ENCODE measurements at places on chromosomes 4 and X. TPM values are rescaled to one million over a fixed set of nuclear protein-coding genes. Genes with fewer than 3 reads are reported as not detected.

DNA sequence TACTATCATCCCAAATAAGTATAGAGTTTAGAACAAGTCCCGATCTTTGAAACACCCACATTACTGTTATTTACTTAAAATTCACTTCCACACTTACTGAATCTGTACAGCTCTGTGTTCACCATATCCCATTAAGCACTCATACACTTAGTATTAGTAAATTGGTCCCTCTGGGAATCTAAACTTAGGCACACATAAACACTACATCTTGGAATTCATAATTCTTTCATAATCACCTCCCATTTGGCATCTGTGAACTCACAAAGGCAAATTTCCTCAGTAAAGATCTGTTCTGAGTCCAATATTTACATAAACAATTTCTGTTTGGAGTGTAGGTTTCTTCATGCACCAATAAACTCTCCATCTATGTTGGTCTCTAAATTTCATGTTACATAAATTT, 52.6 kb upstream of the PPARGC1A start:
- DNase-seq: no peak

The GAGE12H gene
- total RNA-seq: not detected

The DIAPH2 gene
- 13.9 TPM for total RNA-seq

DNA sequence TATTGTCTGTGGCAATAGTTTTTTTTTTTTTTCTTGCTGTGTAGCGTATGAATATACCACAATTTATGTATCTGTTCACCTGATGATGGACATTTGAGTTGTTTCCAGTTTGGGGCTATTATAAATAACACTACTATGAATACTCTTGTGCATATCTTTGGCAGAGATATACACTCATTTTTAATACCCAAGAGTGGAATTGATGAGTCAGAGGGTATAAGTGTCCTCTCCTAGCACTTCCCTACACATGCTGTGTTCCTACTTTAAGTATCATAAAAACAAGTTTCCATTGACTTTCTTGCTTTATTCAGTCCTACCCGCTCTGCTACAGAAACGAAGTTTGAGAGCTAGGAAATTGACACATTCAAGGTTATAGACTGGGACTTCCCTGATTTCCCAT, 39.8 kb downstream of the XIAP start:
- no peak for DNase-seq

GRCh38 chrX:110795645-110796406, at the start of gene CHRDL1:
TSS of gene CHRDL1 (minus strand) at chrX:110795817. CDS start at chrX:110792181, 3,636 bp downstream.
- peak; percentile 60 for DNase-seq

The NRK gene
- total RNA-seq: 15.0 TPM

The YIPF6 gene
- total RNA-seq: 34.6 TPM

- DNase-seq: no peak
Observed at GRCh38 chrX:84715315-84715714, 213.1 kb upstream of the HDX start.

DNA sequence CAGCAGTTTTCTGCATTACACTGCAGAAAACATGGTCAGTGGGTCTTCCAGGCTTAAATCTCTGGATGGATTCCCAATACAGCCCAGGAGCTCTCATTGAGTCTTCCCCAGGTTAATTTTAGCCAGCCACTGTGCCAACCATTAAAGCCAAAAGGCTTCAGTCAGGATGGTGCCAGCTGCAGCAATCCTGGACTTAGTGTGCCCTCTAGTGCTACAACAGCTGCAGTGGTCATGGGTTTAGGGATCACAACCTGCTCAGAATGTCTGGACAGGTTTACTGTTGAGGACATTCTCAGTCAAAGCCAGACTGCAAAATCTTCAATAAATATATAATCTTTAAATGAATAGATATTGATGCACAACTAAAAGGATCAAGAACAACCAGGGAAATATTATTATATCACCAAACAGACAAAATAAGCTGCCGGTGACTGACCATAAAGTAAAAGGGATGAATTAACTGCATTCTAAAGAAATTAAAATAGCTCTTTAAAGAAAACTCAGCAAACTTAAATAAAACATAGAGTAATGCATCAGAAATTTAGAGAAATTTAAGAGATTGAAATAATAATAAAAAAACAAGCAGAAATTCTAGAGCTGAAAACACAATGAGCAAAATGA, 639.9 kb downstream of the SPOCK3 start:
- peak; percentile 85 for DNase-seq

DNA sequence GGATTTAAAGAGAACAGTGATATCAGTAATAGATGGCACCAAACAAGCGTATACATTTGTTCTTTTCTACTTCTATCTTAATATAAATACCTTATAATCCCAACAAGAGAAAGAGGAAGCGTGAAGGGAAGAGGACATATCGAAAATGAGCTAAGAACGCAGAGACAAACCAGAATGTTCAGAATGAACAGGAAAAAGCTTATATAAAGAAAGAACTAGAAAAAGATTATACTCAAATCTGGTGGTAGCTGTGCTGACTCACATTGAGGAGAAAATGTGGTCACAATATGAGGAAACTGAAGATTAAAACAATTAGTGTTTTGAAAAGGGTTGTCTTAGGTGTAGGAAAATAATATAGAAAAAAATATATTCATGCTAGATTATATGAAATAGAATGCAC, 2.0 kb upstream of the GPR34 start:
- no peak for DNase-seq

DNA sequence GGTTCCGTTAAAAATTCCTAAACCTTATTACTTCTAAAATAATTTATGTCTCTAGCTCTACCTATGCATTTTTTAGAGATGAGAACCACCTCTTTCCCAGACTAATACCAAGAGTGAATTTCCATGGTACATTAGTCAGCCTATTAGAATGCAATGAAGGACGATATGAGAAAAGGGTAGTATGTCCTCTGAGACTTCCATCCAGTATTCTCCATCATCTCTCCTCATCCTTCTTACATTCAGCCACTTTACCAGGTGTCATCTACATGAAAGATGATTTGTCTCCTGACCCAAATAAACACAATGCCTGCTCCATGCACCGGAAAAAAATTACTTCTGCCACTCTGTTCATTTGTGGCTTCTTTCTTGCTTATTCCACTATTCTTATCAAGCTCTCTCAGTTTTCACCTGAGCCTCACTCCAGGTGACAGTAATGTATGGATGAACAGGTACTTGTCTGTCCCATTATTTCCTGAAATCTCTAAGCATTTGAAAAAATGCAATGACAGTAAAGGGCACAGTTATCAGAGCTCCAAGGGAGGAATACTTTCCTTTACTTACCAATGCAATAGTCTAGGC, 97.9 kb downstream of the MAB21L2 start:
- no peak for DNase-seq

The SLC10A7 gene
- total RNA-seq: 2.3 TPM

DNA sequence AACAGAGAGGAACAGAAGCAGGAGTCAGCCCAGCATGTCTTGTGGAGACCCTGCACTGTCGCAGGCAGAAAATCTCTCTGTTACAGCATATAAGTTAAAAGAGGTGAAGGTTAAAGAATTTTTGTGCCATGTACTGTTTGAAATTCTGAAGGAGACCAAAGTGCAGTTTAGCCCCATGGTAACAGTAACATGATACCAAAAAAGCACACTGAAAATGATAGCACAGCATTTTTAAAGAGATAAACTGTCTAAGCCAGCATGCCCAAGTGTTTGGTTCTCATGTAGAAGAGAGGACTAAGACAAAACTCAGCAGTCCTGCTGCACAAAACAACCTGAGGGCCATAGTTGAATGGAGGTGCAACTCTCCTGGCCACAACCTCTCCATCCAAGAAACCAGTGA, 41.9 kb upstream of the PARM1 start:
- DNase-seq: no peak

The MAGEC3 gene
- not detected for total RNA-seq

The NUP62CL gene
- 11.2 TPM for total RNA-seq

DNA sequence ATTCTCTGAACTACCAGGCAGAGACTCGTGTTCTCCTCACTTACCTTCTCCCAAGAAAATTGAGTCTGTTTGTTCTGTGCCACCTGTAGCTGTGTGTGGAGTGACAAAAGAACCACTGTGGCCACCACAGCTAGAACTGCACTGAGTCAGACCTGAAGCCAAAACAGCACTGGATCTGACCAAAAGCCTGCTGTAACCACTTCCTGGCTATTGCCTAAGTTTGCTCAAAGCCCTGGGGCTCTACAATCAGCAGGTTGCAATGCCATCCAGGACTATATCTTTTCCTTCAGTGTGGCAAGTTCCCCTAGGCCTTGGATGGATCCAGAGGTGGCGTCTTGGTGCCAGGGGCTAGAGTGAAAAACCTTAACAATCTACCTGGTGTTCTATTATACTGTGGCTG, 449.1 kb downstream of the FAM133A start:
- no peak for DNase-seq

- DNase-seq: no peak
Observed at GRCh38 chr4:13918110-13918509, 290.6 kb upstream of the BOD1L1 start.

Measured in GM23338 (cell line).